ENCODE measurements at places on chromosomes 2 and 18.

- no peak for DNase-seq
Observed at GRCh38 chr2:65708086-65708485, 275.7 kb upstream of the SPRED2 start.

DNA sequence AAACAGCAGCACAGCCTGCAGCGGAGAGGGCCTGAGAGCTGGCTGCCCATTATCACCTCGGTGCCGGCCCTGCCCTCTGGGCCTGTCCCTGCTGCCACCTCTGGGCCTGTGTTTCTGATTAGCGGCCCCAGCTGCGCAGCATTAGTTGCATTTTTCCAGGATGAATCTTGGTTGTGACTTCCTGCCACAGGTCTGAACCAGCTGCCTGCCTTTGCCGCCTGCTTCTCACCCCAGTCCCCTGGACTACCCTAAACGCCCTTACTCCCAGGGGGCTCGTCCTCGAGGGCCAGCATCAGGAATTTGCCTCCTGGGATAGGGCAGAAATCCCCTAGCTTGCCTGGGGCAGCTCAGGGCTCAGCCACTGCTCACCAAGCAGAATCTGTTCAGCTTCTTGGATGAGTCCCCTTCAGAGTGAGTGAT, 342.8 kb downstream of the DYSF start:
- no peak for DNase-seq

DNA sequence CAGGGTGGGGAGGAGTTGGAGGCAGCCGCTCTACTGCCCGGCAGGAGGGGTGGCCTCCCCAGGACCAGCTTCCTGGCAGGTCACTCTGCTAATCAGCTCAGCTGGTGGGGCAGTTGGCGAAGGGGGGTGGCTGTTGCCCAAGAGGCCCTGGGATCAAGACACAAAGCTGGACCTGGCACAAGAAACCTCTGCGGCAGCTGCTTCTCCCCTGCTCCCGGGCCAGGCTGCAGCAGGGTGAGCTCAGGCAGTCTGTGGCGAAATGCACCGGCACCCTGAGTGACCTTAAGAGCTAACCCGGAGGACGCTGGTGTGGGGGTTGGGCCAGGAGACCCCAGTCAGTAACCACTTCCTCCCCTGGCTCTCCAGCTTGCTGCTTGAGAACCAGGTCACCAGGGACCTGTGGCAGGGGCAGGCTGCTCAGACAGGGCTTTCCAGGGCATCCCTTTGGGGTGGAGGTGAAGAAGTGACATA, 31.1 kb downstream of the TOGARAM2 start:
- DNase-seq: no peak

- DNase-seq: no peak
Observed at GRCh38 chr18:55442561-55442960, 145.4 kb downstream of the TCF4 start.

GRCh38 chr18:76346490-76347130, 148.4 kb downstream of the ZNF516 start:
- no peak for DNase-seq

Measured in hippocampal formation (tissue), 2 donors.